A673 (cell line): ENCODE measurements at places on chromosomes 11 and 22. TPM values are rescaled to one million over a fixed set of nuclear protein-coding genes. Genes with fewer than 3 reads are reported as not detected.

Gene UBQLNL
- not detected in 2 replicates for total RNA-seq

Gene CCDC87
- total RNA-seq, result 0.90 and 1.1 TPM in 2 replicates

Gene USH1C
- not detected in 2 replicates for total RNA-seq

DNA sequence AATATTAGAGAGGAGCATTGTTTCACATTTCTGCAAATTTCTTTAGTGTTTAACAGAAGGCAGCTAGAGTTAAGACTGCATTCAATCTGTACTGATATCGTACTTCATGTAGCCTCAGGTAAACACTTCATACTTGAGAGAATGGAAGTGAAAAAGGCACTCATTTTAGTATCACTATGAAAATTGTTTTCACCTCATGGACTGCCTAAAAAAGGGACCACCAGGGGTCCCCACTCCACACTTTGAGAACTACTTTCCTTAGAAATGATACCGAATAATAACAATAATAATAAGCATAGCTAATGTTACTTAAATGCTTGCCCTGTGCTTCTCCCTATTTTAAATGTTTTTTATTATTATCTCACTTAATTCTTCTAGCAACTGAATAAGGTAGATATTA, 95.1 kb downstream of the BLID start:
- DNase-seq, result peak; percentile 70

GRCh38 chr11:9576701-9577381, 3.4 kb downstream of the WEE1 start:
- no peak for DNase-seq
